ENCODE measurements at places on chromosomes 6 and 20. TPM values are rescaled to one million over a fixed set of nuclear protein-coding genes. Genes with fewer than 3 reads are reported as not detected.

DNA sequence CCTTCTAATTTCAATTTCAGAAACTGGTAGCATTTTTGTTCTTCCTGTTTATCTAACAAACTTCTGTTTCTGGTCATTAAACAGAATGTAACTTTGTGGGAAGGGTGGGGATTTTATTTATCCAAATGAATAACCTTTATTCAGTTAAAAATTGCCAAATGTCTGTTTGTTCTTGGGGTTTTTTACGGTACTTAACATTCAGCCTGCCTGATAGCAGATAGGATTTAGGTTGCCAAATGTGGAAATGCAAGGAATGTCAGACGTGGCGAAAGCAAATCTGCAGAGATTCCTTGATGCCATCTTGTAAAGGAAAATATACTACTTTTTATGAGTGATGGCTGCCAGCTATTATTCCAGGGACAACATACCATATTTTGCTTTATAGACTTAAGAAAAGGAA lies 95.7 kb downstream of the LYRM2 start:
- no peak for DNase-seq
- 0 out of 3 replicates have a peak, but pooled peaks cover 5% of the 10 kb centered on the region for H3K27me3 ChIP-seq
- H3K36me3 ChIP-seq = no peaks in the 10 kb centered on the region
- H3K27ac ChIP-seq = no peak overlapping the region

- peaks cover 38% of the 10 kb centered on the region for H3K4me1 ChIP-seq
- 0 out of 3 replicates have a peak, but pooled peaks cover 10% of the 10 kb centered on the region for H3K36me3 ChIP-seq
- DNase-seq = no peak
- H3K4me3 ChIP-seq = no peak overlapping the region
Observed at GRCh38 chr20:37504404-37505096, 16.5 kb upstream of the NNAT start.

GRCh38 chr20:59752704-59753460 lies 148.5 kb downstream of the PHACTR3 start:
- no peak for DNase-seq
- H3K27me3 ChIP-seq = peaks cover 10% of the 10 kb centered on the region
- H3K4me1 ChIP-seq = no peaks in the 10 kb centered on the region
- no peaks in the 10 kb centered on the region for H3K36me3 ChIP-seq

- no peak overlapping the region for H3K27ac ChIP-seq
- H3K4me3 ChIP-seq = no peak overlapping the region
- no peak for DNase-seq
- no peaks in the 10 kb centered on the region for H3K4me1 ChIP-seq
Observed at GRCh38 chr6:30361661-30362060, 16.7 kb downstream of the RPP21 start.

DNA sequence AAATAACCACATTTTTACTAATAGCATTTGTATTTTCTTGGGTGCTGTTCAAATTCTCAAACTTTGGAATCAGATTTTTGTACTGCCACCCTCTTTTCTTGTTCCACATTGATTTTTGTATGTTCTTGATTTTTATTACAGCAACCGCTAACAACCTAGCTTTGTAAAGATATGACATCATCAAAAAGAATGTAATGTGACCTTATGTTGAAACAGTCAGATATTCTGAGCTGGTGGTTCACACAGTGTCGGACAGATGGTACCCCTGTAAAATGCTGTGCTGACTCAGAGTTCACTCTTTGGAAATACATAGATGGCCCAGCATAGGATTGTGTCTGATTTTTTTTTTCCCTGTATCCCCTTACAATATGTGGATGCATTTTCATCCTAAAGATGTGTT lies 118.9 kb downstream of the QKI start:
- H3K27ac ChIP-seq = no peak overlapping the region
- H3K4me3 ChIP-seq = no peak overlapping the region
- no peaks in the 10 kb centered on the region for H3K27me3 ChIP-seq
- DNase-seq = peak; percentile 73
- H3K4me1 ChIP-seq = peaks cover 34% of the 10 kb centered on the region
- H3K36me3 ChIP-seq = peaks cover 20% of the 10 kb centered on the region

GRCh38 chr20:32160341-32160740 lies 47.2 kb downstream of the PLAGL2 start:
- no peak for DNase-seq
- H3K36me3 ChIP-seq = peaks cover 81% of the 10 kb centered on the region
- H3K27me3 ChIP-seq = no peaks in the 10 kb centered on the region
- H3K4me1 ChIP-seq = peaks cover 4% of the 10 kb centered on the region

DNA sequence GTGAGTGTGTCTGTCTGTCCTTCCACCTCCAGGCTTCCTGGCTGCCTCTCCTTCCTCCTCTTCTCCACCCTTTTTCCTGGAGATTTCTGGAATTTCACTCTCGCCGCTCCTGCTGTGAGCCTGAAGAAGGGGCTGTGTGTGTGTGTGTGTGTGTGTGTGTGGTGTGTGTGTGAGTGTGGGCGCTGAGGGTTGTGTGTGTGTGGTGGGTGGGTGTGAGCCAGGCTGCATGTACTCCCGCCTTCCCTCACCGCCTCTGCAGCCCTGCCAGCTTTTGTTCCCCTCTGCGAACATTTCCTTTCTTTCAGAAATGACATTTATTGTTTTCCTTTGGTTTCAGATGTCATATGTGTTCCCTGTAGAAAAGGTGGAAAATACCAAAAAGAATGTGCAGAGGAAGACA lies 76.0 kb downstream of the SRC start:
- H3K27ac ChIP-seq = no peak overlapping the region
- no peak for DNase-seq
- H3K36me3 ChIP-seq = no peaks in the 10 kb centered on the region

The EYA2 gene
- not detected for total RNA-seq

- no peak overlapping the region for H3K27ac ChIP-seq
- 0 out of 2 replicates have a peak, but pooled peaks cover 2% of the 10 kb centered on the region for H3K27me3 ChIP-seq
- no peak for DNase-seq
- no peaks in the 10 kb centered on the region for H3K4me1 ChIP-seq
- no peak overlapping the region for H3K4me3 ChIP-seq
- H3K36me3 ChIP-seq = no peaks in the 10 kb centered on the region
Observed at GRCh38 chr20:39090906-39091305, 128.8 kb downstream of the DHX35 start.

DNA sequence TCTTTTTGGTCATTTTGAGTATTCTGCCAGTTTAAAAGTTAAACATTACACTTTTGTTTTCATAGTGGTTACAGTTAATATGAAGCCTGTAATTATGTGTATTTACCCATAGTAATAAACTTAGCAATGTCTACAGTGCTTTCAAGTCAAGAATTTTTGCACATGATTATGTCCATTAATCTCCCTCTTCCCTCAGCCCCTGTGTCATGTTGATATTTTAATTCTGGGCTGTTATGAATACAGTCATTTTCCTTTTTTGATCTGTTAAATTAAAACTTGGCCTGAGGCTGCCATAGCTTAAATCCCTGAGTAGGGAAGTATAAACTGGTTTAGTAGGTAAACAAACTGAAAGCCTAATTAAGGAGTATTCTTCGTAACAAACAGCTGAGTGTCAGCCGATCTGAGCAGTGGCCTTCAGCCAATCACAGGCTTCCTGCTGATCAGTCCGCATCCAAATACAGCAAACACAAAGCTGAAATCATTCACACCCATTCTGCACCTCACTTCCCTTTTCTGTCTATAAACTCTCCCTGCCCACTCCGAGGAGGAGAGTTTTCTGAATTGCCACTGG lies 9.5 kb upstream of the SFT2D1 start:
- peak overlapping the region; percentile 18 for H3K27ac ChIP-seq
- H3K36me3 ChIP-seq = no peaks in the 10 kb centered on the region
- DNase-seq = peak; percentile 21
- H3K27me3 ChIP-seq = no peaks in the 10 kb centered on the region
- H3K4me1 ChIP-seq = peaks cover 72% of the 10 kb centered on the region
- H3K4me3 ChIP-seq = no peak overlapping the region

GRCh38 chr20:35360033-35360432 lies 51.7 kb downstream of the UQCC1 start:
- no peak overlapping the region for H3K4me3 ChIP-seq
- no peak for DNase-seq
- H3K27ac ChIP-seq = no peak overlapping the region
- no peaks in the 10 kb centered on the region for H3K27me3 ChIP-seq
- H3K4me1 ChIP-seq = 0 out of 2 replicates have a peak, but pooled peaks cover 5% of the 10 kb centered on the region

The PRKN gene
- 0.31 TPM for total RNA-seq

GRCh38 chr6:16007146-16007545 lies 121.7 kb upstream of the MYLIP start:
- no peak for DNase-seq
- no peak overlapping the region for H3K4me3 ChIP-seq
- no peaks in the 10 kb centered on the region for H3K27me3 ChIP-seq
- no peaks in the 10 kb centered on the region for H3K36me3 ChIP-seq
- H3K4me1 ChIP-seq = no peaks in the 10 kb centered on the region
- H3K27ac ChIP-seq = no peak overlapping the region

The PHACTR3 gene
- not detected for total RNA-seq

All from HepG2 (cell line).